ENCODE measurements at places on chromosomes 1 and 21.
A peak's percentile ranks its signal among the peaks of the same experiment; 100 is the strongest.

- no peak for DNase-seq
These were observed 169.6 kb downstream of the TGFB2 start for GRCh38 chr1:218514689-218515088.

- peak; percentile 61 for DNase-seq
These were observed 740 bp downstream of the DSTYK start for GRCh38 chr1:205210756-205211168.

- DNase-seq: no peak
These were observed 94.7 kb upstream of the SLC25A33 start for GRCh38 chr1:9444532-9444931.

- peak; percentile 25 for DNase-seq
These were observed 199.1 kb downstream of the SLC45A1 start for GRCh38 chr1:8516793-8517556.

DNA sequence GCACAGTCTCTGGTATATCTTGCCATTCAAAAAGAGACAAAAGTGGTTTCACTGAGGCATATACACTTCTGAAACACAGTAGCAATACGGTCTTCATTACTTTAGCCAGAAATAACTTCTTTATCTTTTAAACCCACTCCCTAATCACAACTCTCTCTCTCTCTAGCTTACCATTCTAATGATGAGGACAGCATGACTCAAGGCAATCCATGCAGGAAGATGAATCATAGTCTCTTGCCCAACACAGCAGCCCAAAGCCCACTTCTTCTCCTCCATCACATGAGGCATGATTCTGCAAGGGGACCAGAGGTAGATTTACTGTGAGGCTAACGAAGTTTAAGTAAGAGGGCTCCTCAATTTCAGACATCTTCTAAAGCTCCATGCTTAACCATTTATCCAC lies 285.0 kb upstream of the NR5A2 start:
- no peak for DNase-seq

DNA sequence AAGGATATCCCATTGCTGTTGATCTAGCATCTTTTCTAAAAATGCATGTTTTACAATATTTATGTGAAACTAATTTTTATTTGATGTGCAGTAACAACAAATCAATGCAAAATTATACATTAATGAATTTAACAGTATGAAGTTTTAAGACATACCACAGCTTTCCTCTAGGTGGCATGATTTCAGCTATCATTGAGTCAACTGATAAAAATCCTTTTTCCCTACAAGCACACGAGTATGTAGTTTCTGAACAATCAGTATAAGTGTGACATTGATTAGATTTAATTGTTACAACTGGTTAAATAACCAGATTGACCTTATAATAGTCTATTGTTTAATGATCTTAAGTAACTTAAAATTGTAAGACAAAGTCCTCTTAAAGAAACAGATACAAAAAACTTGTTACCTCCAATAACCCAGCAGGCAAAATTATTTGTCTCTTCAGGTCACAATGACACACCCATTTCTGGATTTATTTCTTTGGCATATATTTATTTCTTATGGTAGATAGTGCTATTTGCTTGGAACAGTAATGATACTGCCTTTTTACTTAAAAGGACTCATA lies 5.8 kb upstream of the TGFB2 start:
- DNase-seq: peak; percentile 73

GRCh38 chr21:31156169-31156568 lies 117.9 kb upstream of the KRTAP19-8 start:
- DNase-seq: no peak

GRCh38 chr1:225962440-225962975 lies 21.5 kb upstream of the LEFTY2 start:
- DNase-seq: peak; percentile 57

GRCh38 chr1:118878661-118879060 lies 109.5 kb downstream of the TBX15 start:
- DNase-seq: no peak

DNA sequence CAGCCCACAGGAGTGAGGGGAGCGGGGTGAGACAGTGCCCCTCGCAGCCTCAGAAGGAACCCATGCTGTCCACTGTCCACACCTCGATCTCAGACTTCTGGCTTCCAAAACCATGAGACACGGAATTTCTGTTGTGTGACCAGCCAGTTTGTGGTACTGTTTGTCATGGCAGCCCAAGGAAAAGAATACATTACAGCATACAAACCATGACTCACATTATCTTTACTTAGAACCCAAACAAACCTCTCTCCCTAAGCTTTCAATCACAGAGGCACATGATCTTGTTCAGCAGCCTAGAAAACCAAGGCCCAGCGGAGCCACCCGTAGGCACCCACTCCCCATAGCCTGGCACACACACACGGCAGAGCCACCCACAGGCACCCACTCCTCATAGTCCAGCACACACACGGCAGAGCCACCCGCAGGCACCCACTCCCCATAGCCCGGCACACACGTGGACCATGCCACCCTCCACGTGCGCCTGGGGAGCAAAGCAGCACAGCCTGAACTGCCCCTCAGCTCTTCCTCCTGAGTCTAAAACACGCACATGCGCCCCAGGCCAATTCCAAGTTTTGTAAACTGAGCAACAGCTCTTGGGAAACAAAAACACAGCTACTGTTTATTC lies 458 bp upstream of the KRTAP10-4 start:
- peak; percentile 41 for DNase-seq

DNA sequence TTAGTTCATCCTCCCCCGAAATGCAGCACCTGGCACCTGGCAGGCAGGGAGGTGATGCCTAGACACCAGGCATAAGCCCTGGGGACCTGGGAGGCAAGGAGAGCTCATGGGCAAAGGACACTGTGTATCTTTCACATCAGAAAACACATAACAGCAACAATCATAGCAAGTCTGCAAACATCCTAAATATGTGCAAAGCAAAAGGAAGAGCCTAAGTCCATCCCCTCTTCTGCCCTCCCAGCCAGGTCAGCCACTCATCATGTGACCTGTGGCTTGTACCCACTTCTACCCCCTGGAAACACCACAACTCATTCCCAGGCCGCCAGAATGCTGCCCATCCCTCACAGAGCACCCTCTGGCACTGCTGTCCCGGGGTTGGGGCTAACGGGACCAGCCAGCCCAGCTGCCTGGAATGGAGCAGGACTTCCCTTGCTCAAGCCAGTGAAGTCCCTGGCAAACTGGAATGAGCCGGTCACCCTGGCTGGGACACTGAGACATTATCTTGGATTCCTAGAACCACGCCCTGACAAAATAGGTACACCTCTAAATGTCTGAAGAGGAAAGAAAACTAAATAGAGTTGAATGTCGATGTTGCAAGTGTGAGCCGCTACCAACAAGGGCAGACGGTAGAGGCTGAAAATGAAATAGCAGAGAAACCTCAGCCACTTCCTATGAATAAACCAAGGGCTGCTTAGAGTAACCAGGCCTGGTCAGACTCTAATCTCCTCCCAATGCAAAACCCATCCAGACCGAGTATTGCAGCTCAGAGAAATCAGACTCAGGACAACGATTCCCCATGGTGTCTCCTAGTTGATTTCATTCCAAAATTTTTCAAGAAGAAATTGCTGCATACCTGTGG lies 29.4 kb downstream of the TMPRSS2 start:
- DNase-seq: no peak

DNA sequence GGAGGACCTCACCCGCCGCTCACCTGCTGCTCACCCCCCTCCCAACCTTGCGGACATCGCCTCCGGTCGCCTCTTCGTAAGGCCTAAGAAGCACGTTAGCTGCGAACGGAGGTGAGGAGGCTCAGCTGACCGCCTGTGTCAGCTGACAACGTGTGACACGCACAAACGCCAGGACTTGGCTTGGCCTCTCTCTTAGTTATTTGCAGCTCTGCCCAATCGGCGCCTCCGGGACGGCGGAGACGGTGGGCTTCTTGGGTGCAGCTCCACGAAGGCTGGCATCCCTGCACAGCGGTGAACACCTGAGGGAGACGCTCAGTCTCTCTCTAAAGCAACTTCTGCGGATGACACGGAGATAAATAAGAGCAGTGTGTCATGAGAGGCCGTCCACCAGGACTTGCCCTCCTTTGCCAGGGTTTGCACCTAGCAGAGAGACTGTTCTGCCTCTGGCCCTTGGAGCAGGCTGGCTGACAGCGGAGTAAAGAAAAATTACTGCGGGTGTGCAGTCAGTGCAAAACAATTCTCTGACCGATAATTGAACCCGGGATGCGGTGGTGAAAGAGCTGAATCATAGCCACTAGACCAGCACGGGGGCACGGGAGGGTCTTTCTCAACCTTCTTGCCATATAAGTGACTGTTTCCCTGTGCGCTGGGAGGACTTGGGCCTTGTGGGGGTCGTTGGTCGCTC lies 318.9 kb downstream of the FAM72C start:
- no peak for DNase-seq

- DNase-seq: no peak
These were observed 16.2 kb upstream of the WDR26 start for GRCh38 chr1:224450561-224451350.

GRCh38 chr1:202011994-202012393 lies 1.6 kb downstream of the ELF3 start:
- peak; percentile 54 for DNase-seq

DNA sequence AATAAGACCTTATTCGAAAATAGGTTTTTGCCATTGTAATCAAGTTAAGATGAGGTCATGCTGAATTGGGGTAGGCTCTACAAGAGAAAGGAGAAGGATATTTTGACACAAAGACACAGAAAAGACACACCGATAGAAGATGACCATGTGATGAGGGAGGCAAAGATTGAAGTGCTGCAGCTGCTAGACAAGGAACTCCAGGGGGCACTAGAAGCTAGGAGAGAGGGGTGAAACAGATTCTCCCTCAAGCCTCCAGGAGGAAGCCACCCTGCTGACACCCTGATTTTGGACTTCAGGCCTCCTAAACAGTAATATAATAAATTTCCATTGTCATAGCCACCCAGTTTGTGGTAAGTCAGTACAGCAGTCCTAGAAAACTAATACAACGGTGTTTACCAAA lies 506.8 kb upstream of the CAMK1G start:
- peak; percentile 61 for DNase-seq

DNA sequence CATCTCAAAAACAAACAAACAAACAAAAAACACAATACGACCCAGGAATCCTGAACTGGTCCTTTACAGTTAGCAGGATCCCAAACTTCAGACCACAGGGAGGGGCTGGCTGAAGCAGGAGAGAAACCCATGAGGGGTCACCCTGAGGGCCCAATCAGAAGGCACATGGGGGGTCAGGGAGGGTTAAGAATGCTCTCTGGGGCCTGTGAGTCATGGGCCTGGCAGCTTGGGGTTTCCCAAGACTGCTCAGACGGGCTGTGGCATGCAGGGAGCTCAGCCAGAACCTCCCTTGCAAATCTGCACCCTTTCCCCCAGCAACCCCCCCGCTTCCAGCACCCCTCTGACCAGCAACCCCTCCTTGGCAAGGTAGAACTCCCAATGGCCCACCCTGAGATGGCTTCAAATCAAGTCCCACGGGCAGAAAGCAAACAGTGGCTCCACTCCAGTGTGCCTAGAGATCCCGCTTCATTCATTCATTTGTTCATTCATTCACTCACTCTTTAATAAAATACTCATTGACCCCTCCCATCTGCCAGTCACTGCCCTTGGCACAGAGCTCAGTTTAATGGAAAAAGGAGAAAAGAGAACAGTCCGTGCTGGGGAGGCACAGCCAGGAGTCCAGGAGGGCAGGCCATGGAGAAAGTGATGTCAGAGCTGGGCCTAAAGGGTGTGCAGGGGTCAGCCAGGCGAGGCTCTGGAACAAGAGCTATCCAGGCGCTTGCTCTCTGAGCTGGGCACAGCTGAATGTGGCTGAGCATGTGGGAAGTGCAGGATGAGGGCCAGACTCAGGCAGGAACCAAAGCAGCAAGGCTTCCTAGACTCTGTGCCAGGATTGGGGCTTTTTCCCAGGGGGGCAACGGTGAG lies 8.2 kb downstream of the UQCRHL start:
- no peak for DNase-seq

DNA sequence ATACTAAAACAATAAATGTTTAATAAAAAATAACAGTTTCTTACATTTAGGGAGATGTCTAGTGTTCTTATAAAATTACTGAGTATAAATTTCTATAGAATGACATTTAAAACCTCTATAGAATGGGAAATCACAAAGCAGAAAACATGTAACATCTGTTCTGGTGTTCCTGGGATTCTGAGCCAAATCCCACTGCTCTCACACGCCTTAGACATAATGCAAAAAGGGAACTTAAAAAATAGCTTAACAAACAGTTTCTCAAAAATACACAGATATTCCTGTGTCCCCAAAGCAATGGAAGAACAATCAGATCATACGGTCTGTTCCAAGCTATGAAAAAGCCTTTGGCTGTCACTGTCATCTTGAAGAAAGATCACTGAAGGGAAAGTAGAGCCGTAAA lies 27.0 kb upstream of the ZNF124 start:
- no peak for DNase-seq

GRCh38 chr1:12585951-12586942 lies 31.8 kb downstream of the DHRS3 start:
- no peak for DNase-seq
